ENCODE measurements at places on chromosomes 7 and 10. TPM values are rescaled to one million over a fixed set of nuclear protein-coding genes. Genes with fewer than 3 reads are reported as not detected.

Gene CLRN3
- not detected for total RNA-seq

Gene STRIP2
- 0.15 TPM for total RNA-seq

Gene FAM107B
- total RNA-seq = 110 TPM

Gene ITGA8
- total RNA-seq = not detected
